ENCODE measurements at places on chromosomes 16 and 17.
A peak's percentile ranks its signal among the peaks of the same experiment; 100 is the strongest.

DNA sequence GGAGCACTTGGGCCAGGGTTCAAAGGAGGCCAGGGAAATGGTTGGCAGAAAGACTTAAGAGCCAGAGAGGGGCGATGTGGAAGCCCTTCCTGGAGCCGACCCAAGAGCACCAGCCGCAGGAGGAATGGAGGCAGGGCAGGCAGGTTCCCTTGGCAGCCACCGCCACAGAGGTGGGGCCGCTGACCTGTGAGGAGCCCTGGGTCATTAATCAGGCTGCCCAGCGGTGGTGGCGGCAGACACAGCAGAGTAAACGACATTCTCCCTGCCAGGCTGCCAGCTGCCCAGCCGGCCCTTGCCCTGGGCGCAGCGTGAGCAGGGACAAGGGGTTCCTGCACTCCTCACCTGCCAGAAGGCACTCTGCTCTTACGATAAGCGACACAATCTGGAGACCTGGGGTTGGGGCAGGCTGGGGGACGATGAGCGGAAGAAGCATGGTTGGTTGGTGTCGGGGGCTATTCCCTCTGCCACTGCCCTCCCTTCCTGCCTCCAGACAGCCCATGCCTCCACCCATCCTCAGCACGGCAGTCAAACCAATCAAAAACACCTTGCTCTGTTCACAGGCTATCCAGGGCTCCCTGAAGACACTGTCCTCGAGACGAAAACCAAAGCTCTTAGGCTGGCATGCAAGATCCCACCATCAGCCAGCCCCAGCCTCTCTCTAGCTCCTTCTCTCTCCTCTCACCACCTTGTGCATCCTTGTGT is 40.9 kb downstream of the PLXDC1 start:
- DNase-seq, result no peak

GRCh38 chr16:87635541-87636049 is 33.3 kb downstream of the JPH3 start:
- DNase-seq, result peak; percentile 92

DNA sequence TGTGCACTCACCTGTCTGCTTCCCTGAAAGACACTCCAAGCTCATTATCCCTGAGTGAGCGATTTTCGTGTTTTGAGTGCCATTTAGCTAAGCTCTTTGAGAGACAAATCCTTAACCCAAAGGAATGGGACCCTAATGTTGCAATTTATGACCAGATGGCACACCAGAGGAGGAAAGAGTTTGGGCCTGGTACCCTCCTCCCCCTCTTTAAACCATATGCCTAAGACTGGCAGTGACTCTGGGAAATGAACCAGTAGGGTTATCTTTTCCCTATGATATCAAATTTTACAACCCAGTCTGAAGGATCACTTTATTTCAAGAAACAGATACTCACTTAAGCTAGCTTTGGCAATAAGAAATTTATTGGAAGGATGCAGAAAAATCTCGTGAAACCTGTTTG is 550.4 kb downstream of the TOX3 start:
- no peak for DNase-seq

DNA sequence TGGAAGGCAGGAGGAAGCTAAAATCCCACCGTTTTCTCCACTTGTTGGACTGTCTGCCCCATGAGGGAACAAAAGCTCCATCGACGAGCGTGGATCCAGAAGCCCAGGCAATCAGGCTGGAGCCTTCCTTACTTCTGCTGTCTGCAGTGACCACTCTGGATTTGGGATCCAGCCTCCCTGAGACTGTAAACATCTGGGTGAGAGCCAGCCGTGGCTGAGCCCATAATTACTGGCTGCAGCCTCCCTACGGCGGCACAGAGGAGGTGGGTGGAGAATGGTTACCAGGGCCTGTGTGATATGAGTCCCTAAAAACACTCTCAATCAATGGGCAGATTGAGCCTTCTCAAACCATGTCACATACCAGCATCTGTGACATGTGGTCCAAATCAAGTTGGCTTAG is 158.2 kb downstream of the FOXL1 start:
- peak; percentile 17 for DNase-seq

GRCh38 chr17:55238931-55239297 is 25.8 kb upstream of the HLF start:
- DNase-seq, result no peak

GRCh38 chr16:61929776-61930175 is 106.5 kb downstream of the CDH8 start:
- DNase-seq, result no peak

- DNase-seq, result no peak
Observed at GRCh38 chr16:15830832-15831451, 25.9 kb downstream of the MYH11 start.

DNA sequence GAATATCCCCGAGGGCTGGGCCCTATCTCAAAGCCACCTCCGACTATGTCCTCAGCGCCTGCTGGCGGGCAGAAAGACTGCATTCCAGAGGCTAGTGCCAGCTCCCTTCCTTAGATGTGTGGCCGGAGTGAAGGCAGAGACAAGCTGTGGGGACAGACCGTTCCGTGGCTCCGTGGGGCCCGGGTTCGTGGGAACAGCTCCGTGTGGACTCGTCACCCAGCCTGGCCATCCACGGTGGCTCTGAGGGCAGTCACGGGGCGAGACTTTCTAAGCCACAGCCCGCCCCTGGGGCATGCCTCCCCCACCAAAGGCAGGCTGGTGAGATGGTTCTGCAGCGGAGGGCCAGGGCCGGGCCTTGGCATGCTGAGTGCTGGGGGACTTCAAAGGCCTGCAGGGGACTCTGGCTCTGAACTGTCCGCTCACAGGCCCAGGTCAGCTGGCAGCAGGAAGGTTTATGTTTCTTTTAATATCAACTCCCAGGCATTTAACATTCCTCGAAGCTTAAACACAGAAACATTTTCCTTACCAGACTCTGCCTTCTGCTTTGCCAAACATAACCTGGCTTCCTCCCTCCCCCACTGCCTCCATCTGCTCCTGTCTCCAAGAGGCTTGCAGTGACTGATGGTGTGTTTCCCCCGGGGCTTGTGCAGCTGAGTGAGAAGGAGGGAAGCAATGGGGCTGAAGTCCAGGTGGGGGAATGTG is 50.4 kb downstream of the TIMM22 start:
- DNase-seq, result peak; percentile 68

- DNase-seq, result peak; percentile 78
Observed at GRCh38 chr17:16873174-16874035, 98.5 kb downstream of the TNFRSF13B start.

GRCh38 chr17:4033751-4034251 is 69.6 kb upstream of the ATP2A3 start:
- DNase-seq, result no peak

GRCh38 chr16:88086571-88087516 is 135.6 kb downstream of the BANP start:
- DNase-seq, result no peak

GRCh38 chr16:58243528-58244004 is 45.7 kb upstream of the CSNK2A2 start:
- DNase-seq, result no peak

GRCh38 chr16:82178352-82178751 is 8.3 kb upstream of the MPHOSPH6 start:
- no peak for DNase-seq

DNA sequence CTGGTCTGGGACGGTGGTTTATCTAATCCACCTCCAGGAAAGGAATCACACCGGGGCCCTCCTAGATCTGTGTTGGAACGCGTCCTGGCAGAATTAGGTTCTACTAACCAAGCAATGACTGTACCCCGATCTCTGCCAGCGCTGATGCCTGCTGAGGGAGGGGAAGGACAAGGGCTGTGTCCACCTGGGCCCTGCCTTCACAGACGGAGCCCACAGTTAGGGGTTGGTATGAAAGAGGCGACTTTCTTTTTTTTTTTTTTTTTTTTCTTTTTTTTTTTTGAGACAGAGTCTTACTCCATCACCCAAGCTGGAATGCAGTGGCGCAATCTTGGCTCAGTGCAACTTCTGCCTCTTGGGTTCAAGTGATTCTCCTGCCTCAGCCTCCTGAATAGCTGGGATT is 9.9 kb upstream of the KRT19 start:
- peak; percentile 37 for DNase-seq

DNA sequence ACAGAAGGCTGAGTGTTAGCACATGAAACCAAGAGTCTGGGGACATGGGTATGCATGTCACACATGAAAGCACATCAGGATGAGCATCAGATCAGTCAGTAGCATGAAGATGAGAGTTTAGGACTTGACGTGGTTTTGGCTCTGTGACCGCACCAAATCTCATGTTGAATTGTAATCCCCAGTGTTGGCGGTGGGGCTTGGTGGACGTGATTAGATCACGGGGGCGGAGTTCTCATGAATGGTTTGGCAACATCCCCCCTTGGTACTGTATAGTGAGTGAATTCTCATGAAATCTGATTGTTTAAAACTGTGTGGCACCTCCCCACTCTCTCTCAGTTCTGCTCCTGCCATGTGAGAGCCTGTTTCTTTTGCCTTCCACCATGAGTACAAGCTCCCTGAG is 46.4 kb downstream of the CNGB1 start:
- no peak for DNase-seq

DNA sequence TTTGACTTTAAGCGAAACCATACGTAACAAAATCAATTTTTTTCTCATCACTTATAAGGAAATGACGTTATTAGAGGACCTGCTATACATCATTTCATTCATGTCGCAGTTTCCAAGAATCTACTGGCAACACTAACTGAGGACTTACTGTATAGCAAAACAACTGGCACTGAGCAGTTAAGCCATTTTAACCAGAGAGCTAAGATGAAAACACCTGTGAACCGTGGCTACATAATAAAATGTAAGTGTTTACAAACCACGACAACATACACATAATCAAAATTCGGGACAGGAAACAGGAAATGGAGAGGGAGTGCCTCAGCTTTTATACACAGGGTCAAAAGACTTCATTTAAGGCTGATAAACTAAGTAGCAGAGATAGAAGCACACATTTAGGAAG is 29.5 kb downstream of the METTL16 start:
- DNase-seq, result no peak

- no peak for DNase-seq
Observed at GRCh38 chr17:28908640-28909167, 5.8 kb upstream of the DHRS13 start.

- no peak for DNase-seq
Observed at GRCh38 chr17:11986942-11987329, 10.3 kb downstream of the ZNF18 start.

- no peak for DNase-seq
Observed at GRCh38 chr16:84660973-84661372, 12.7 kb downstream of the KLHL36 start.

DNA sequence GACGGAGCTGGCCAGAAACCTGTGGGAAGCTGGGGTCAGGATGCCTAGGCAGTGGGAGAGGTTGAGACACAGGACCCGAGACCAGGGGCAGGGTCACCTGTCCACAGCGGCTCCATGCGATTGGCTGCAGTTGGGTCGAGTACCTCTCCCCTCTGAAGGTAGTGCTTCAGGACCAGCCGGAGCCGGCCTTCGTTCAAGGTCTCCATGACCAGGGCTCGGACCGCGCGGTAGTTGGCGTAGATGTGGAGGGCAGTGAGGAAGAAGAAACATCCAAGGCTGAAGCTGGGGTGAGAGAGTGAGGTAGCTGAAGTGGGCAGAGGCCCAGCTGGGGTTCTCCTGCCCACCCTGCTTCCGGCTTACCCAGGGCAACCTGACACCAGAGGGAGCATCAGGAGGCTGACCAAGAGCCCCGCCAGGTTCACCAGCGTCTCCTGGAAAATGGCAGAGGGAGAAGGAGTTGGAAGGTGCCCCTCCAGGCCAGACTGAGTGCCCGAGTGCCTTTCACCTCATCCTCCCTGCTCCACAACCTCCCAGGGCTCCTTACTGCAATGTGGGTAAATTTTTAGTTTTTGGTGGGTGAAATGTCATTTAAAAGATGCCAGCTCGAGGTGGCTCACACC is 10.7 kb downstream of the SLC5A2 start:
- no peak for DNase-seq

DNA sequence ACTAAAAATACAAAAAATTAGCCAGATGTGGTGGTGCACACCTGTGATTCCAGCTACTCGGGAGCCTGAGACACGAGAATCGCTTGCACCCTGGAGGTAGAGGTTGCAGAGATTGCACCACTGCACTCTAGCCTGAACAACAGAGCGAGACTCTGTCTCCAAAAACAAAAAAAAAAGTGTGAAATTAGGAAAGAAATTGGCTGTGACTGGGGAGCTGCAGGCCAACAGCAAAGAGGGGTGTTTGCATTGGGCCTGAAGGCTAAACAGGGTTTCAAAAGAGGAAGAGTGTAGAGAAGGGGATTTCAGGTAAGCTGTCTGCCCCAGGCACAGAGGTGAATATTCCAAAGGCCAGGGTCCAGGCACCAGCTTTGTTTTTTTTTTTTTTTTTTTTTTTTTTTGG is 9.4 kb downstream of the BMERB1 start:
- DNase-seq, result no peak

DNA sequence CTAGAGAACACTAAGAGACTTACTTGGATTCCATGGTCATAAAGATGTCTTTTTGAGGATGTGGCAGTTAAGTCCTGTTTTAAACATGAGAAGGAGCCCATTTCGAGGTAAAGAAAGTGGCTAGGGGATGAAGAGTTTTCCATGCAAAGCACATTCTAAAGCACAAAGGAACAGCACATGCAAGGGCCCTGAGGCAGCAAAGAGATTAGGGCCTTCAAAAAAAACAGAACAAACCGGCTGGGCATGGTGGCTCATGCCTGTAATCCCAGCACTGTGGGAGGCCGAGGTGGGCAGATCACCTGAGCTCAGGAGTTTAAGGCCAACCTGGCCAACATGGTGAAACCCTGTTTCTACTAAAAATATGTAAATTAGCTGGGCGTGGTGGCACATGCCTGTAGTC is 79.8 kb downstream of the AKAP1 start:
- DNase-seq, result no peak

DNA sequence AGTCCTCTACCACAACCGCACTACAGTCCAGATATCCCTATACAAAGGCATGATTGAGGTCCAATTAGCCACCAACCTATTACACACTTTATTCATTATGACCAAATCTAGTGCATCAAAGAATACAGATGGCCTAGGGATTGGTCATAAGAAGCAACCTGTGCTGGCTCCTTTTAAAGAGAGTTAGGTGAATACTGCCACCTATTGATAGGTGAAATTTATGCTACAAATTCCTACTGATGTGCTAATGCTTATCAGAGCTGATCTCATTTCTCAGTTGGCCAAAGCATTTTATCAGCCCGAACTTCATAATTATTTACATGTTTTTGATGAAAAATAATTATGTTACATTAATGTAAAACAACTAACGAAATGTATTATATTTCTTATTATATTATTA is 166.3 kb downstream of the ANKFN1 start:
- no peak for DNase-seq

DNA sequence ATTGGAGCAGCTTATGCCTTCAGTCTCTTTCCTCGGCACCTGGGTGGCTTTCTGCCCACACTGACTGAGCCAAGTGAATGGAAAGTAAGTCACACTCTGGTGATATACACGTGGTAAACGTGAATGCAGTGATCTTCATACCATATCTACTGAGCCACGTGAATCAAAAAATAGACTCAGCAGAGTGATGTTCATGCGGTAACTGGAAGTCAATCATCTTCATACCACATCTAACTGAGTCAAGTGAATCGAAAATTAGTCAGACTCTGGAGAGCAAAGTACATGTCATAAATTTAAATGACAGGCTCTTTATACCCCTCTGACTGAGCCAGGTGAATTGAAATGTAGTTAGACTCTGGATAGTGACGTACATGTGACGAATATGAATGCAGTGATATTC is 47.1 kb upstream of the ARL4D start:
- DNase-seq, result no peak

Data from spleen (tissue), 13 donors.